COR-L47 (cell line): ENCODE measurements at places on chromosomes 12 and 14.

DNA sequence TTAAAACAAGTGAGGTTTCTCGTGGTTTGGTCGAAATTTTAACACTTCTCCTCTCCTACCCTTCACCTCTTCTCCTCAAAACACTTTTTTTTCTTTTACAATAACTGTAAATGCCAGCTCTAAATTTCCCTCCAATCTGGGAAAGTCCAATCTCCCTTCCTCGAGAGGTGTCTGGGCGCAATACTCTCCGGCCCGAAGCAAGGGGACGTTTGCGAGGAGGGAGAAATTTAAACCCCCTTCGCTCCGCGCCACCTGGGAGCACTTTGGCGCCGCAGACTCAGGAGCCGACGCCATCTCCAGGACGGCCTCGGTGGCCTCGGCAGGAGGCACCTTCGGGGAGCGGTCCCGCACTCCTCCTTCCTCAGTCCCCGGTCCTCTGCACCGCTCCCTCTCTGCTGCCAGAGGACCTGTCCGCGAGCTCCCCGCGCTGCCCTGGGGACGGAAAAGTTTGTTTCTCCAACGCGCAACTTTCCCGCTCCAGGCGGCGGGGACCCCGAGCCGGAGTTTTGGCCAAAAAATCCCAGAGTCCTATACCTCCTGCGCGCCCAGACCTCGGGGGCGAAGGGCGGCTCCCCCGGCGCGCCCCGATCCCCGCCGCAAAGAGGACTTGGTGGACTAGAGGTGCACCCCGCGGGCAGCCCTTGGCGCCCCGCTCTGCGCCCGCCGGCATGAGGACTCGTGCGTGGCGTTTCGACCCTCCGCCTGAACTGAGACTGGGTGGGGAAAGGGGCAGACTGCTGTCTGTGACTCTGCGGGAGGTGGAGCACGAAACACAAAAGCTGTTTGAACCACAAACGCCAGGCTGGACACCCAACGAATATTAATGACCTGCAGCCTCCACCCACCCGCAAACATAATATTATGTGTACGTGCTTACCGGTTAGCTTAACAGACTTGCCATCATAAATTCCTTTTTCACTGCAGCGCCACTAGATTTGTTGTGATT, 95.2 kb upstream of the HMGA2 start:
- DNase-seq, result no peak

- DNase-seq, result no peak
Measured at GRCh38 chr12:56768424-56768823, 5.3 kb downstream of the HSD17B6 start.

GRCh38 chr14:35409595-35409994, 5.0 kb upstream of the NFKBIA start:
- DNase-seq, result no peak

DNA sequence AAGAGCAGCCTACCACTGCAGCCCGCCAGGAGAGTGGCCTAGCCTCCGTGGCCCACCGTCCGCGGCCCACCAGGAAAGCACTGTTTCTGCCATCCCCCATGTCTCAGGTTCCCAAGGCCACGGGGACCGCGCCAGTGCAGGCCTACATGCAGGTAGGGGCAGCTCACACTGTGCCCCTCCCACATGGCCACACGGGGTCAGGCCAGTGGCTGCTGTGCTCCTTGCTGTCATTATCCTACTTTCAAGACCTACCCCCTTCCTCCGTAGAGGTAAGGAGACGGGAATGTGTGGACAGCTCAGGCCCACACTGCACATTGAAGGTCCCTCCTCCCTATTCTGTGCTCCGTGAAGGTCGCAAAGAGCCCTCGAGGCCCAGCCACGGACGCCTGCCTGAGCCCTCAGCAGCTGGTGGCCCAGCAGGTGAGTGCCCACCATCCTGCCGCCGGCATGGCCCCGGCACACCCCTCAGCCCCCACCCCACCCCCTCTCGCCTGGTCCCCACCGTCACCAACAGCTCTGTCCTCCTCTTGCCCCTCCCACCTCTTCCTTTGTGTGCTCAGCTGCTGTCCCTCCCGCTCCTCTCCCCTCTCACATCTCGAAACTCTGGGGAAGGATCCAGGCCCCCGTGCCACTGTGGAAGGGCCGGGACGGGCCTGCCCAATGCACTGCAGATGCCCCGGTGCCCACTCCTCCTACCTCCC, 10.0 kb downstream of the DDX51 start:
- DNase-seq, result peak; percentile 46

DNA sequence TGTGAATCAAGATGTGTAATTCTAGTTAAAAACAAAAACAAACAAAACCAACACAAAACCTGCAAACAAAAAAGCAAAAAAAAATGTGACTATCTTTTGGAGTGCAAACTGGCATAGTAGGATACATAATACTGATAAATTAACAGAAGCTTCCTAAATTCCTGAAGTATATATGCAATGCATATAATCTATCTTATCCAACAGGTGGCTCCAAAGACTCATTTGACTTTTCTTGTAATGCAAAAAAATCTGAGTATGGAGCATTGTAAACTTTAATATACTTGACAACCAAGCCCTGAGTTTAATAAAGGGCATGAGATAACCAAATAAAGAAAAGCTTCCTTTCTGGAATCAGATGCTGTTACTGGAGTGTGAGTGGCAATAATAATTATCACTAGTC, 1003.6 kb downstream of the FSCB start:
- peak; percentile 23 for DNase-seq

DNA sequence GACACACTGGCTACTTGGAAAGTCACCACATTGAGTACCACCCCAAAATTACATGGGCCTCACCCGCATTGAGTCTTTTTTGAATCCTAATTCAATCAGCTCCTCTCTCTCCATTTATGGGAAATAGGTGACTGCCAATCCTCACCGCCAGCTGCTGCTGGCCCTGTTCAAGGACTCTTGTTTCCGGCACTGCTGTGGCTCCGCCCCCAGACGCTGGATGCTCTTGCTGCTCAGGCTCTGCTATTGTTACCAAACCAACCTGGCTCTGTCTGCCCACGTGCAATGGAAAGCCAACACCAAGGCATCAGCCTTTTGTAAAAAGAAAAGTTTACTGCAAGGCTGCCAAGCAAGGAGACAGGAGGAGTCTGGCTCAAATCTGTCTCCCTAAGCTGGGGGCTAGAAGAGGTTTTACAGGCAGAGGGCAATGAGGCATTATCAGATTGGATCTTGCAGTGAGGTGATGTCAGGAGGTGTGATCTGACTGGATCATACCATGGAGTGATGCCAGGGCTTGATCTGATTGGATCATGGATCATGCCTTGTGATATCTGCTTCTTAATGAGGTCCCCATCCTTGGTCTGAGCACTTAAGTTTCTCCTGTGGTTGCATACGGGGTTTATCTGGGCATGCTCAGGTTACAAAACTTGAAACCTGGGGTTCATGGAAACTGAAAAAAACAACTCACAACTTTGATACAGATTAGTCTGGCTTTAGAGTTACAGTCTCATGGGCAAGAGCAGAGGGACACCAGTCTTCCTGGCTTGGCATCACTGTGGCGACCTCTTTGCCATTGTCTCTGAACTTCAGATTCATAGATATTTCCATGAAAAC, 117.1 kb upstream of the SLC35F4 start:
- peak; percentile 44 for DNase-seq

GRCh38 chr14:22484632-22485031, 104.4 kb downstream of the DAD1 start:
- DNase-seq, result no peak

DNA sequence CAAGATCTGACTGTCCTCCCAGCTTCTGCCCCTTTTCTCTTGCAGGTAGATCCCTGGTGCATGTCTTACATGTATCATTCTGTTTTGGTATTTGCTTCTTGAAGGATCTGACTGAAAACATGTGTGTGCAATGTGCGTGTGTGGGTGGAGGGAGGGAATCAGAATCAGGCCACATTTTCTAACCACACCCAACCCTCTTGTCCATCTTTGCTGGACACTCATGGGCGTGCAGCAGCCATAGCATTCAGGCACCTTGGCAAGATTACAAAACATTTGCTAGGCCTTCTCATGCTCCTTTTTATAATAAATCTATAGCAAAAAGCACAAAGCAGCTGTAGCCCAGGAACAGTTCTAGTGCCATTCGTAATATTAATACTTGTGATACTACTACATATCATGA, 233.6 kb upstream of the E2F7 start:
- no peak for DNase-seq

- no peak for DNase-seq
Measured at GRCh38 chr12:131459773-131460365, 251.0 kb upstream of the SFSWAP start.
